ENCODE measurements at places on chromosomes 1 and 21. TPM values are rescaled to one million over a fixed set of nuclear protein-coding genes. Genes with fewer than 3 reads are reported as not detected.

- DNase-seq = no peak
These were observed 45.3 kb upstream of the COL18A1 start for GRCh38 chr21:45359451-45360217.

GRCh38 chr1:224554620-224555259 lies 61.4 kb upstream of the CNIH3 start:
- DNase-seq = no peak

- no peak for DNase-seq
These were observed 2.7 kb downstream of the DENND2D start for GRCh38 chr1:111197598-111198284.

GRCh38 chr1:84853741-84854721 lies 39.0 kb downstream of the LPAR3 start:
- DNase-seq = no peak

DNA sequence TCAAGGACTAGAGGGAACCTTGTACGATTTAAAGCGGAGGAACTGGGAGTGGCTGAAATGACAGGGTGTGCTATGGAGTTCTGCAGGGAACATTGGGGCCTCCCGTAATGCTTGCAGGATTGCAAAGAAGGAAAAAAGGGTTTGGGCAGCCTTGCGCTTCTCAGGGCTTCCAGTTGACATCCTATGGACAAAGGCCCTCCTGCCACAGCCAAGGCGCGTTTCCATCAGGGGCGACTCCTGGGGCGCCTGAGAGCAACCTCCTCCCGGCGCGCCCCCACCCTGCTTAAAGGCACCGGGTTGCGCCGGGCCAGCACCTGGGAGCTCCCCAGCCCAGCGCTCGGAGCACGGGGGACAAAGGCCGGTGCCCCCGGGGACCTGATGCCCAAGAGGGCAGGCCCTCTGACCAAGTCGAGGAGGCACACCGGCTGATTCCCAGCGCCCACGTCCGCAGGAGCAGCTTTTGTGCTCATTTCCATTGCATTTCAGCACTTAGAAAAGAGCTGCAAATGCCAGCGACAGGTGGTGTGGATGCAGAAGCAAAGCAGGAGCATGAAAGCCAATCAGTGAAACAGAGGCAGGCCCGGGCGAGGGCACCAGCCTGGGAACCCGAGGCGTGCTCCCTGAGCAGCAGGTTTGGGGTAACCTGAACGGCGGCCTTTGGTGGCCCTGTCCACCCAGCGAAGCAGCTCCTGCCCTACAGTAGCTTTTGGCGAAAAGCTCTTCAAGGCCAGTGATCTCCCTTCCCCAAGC lies 17.6 kb upstream of the RNF187 start:
- no peak for DNase-seq

XKR8 gene
- 3.2 TPM for total RNA-seq
